ENCODE measurements at places on chromosomes 3 and 15. TPM values are rescaled to one million over a fixed set of nuclear protein-coding genes. Genes with fewer than 3 reads are reported as not detected.

DNA sequence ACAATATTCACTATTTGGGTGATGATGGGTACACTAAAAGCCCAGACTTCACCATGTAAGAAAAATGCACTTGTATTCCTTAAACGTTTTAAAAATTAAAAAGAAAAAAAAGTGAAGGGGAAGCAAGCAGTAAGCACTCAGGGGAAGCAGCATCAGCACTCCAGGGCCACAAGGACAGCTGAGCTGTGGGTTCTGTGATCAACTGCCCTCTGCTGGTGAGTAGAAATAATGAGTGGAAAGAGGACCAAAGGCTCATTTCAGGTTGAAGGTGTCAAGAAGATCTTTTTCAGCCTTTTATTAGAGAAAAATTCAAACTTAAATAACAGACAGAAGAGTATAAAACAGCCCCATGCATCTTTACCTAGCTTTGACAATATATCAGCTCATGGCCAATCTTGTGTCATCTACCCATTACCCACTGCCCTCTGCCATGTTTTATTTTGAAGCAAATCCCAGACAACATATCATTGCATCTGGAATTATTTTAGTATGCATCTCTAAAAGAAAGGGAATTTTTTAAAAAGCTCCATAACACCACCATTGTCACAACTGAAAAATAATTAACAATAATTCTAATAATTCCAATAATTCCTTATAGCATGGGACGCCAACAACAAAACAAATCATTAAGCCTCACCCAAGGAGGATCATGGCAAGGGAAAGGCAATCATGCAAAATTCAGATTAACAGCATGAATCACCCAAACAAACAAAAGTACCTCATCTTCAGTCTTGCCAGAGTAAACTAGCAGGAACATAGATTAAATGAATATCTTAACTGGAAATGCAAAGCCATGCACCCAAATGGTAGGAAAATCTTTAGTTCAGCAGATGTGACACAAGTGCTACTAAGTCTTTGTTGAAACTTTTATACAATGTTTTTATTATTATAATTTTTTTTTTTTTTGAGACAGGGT is 42.5 kb downstream of the TAMM41 start:
- peak; percentile 67 for DNase-seq

DNA sequence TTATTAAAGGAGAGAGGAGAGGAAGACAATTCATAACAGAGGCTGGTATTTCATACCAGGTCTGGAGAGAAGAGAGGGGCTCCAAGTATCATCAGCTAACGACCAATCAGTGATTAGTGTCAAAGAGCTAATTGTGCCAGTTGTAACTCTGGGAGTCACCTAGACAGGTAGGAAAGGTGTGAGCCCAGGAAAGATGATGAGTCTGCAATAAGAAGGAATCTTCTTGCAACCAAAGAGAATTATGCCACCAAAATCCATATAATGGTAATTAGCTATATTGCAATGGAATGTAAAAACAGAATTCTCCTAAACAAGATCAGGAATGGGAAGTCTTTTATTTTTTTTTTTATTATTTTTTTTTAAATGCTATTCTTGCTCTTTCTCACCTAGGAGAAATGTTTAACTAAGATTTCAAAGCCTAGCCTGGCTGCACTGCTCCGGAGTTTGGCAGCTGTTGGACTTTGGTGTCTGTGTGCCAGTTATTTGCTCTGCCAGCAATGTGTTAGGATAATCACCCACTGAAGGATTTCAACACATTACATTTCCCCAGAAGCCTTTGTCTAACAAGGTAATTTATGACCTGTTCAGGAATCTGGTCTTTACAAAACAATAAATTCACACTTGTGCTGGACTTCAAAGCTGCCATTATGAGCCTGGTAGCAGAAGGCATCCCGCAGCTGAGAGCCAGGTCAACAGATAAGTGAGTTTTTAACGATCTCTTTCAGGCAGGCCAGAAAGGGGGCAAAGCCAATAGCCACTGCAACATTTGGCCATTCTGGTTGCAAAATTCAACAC is 89.4 kb downstream of the FOXB1 start:
- DNase-seq, result no peak

DNA sequence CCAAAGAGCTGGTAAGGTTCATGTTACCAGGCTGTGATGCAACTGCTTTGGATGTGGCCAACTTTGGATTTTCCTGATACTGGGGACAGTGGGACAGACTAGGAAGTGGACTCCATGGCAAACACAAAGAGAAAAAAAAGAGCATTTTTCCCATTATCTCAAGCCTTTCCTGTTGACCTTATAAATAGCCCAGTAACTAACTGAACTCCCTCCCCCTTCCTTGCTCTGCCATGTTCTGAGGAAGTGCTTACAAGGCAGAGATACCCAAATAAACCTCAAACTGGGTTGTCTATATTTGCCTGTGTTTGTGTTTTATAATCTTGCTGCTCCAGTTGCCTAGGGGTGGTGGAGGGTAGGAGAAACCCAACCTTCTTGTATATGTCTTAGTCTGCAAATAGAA is 27.3 kb upstream of the SLC9A9 start:
- DNase-seq, result no peak

DNA sequence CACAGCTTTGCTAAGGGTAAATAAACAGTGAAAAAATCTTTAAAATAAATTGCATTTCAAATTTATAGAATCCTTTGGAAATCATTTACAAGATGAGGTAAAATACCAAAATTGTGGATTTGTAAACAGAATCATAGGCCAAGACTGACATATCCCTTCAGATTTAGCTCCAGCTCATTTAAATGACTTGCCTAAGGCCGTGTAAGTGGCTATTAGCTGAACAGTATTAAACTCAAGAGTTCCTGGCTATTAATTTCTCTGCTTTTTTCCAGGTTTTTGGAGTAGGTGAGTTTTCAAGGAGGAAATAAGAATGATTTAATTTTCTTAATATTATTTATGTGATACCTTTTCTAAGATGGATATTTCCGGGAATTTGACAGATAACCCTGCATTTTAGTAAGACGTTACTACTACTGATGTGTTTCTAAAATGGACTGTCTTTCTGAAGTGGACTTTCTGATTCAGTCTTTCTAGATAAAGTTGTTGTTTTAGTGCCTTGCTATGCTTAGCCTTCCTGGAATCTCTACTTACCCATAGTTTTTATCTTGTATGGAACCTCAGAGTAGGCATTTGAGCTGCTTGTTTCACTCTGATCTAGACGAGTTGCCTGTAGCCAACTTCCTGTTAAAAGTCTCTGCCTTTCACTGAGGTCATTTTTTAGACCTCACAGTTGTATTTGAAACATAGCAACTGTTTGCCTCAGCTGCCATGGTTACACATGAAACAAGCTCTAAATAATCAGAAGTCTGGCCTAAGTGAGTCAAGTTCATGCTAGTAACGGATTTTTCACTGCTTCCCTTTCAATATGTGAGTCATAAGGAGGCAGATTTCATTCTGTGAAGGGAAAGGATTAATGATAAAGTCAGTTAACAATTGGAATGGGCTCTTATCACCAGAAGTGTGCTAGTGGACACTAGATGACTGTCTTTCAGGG is 127.0 kb downstream of the KLHL25 start:
- peak; percentile 36 for DNase-seq

- DNase-seq, result no peak
Observed at GRCh38 chr3:151003029-151003767, 30.7 kb upstream of the CLRN1 start.

- DNase-seq, result no peak
Observed at GRCh38 chr3:123287051-123287961, 85.6 kb downstream of the SEC22A start.

DNA sequence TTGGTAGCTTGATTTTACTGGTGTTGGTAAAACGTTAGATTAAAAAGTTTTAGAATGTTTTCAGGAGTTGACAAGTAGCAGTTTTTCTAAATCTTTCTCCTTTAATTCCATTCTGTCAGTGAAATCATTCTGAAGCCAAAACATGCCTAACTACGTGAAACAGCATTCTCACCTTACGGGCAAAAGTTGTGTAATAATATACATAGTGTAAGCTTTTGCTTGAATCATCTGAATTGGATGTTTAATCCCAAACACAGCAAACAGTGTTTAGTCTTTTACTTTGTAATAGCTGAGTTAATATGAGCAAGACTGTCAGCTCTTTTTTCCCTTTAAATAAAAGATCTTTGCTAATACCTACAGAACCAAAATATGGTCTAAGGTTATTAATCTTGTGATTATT is 100.6 kb downstream of the CYP19A1 start:
- DNase-seq, result no peak

- DNase-seq, result no peak
Observed at GRCh38 chr3:127768346-127769008, 53.8 kb downstream of the MGLL start.

GRCh38 chr3:79039192-79039591 is 728.6 kb downstream of the ROBO1 start:
- no peak for DNase-seq

DNA sequence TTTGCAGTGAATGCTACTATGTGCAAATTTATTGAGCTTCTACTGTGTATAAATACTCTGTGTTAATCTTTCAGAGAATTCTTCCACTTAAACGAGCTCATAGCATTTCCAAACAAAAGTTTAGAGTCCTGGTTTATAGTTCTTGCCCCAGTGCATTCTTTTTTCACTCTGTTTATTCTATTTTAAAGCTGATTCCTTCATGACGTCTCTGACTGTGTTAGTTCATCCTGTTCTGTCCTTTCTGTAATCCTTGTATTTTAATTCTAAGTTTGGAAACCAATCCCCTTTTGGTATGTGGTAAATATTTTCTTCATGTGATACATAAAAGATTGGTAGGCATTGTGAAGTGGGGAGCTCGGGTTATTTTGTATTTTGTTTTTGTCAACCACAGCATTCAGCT is 18.7 kb downstream of the P2RY14 start:
- DNase-seq, result no peak

DNA sequence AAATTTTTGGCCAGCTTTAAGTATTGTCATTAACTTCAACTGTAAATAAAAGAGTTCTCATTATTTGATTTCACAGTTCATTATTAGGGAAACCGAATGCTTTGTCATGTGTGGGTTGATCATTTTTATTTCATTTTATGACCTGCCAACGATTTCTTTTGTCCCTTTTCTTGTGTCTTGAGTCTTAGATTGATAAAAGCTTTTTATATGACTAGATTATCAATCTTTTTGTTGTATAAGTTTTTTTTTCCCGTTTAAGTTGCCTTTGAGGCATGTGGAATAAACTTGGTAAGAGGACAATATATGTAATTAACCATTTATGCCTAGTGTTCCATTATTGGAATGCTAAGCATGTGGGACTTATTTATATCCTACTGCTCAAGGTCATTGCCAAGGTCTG is 62.8 kb downstream of the ATP2C1 start:
- no peak for DNase-seq

GRCh38 chr3:155088706-155089345 is 8.7 kb downstream of the MME start:
- DNase-seq, result no peak

GRCh38 chr3:140152851-140153639 is 218.1 kb downstream of the CLSTN2 start:
- peak; percentile 78 for DNase-seq

GRCh38 chr3:127456471-127457093 is 134.0 kb downstream of the TPRA1 start:
- DNase-seq, result no peak

GRCh38 chr3:172249039-172249438 is 199.2 kb downstream of the GHSR start:
- DNase-seq, result no peak

GRCh38 chr3:108006077-108006771 is 84.6 kb downstream of the CD47 start:
- DNase-seq, result peak; percentile 78

DNA sequence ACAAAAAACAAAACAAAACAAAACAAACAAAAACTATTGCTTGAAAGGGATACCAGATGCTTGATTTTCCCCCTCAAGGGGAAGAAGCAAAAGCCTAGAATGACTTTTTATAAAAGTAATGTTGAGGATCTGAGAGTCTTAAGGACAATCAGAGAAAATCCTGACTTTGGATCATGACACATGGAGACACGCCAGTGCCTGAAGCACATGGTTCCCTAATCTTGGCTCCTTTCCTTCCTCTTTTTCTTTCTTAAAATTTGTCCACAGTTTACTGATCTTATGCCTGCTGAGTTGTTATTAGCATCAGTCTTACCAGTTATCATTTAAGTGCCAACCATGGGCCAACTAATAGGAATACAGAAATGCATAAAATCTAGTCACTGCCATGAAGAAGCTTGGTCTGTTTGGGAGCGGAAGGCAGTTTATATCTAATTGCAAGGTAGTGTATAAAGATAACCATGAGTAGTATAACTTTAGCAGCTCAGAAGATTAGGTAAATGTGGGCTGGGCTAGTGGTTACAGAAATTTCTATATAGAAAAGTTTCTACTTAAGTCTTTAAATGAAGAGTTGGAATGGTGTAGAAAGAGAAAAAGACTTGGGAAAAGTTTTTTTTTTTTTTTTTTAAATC is 6.9 kb downstream of the GLCE start:
- DNase-seq, result no peak

- no peak for DNase-seq
Observed at GRCh38 chr3:126684218-126684751, 19.8 kb upstream of the CHCHD6 start.

- no peak for DNase-seq
Observed at GRCh38 chr3:50573566-50574443, 4.5 kb downstream of the HEMK1 start.

- DNase-seq, result no peak
Observed at GRCh38 chr3:196144383-196145105, 62.7 kb upstream of the TFRC start.

DNA sequence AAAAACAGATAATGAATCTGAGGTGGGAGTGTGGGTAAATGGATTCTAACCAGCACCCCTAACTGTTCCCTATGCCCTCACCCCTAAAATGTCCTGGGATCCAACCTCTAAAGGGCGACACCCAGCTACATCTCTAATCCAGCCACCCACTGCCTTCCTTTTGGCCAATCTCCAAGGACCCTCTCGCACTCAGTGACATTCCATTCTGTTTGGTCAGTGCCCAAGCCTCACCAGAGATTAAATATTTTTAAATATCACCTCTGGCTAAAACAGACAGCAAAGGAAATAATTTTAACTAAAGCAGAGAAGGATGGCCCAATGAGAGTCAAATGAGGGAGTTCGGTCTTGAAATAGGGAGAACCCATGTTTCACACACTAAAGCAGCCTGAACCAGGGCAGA is 19.9 kb upstream of the SCN10A start:
- no peak for DNase-seq

GRCh38 chr3:191648787-191649186 is 187.8 kb downstream of the PYDC2 start:
- no peak for DNase-seq

GRCh38 chr3:121998030-121998580 is 23.9 kb downstream of the ILDR1 start:
- no peak for DNase-seq

- no peak for DNase-seq
Observed at GRCh38 chr3:188834349-188834748, 337.4 kb upstream of the TPRG1 start.

CPN2 gene
- total RNA-seq, result not detected

AMT gene
- 17.4 TPM for total RNA-seq

LSG1 gene
- total RNA-seq, result 23.4 TPM

MASP1 gene
- 21.0 TPM for total RNA-seq

GPR149 gene
- not detected for total RNA-seq

UPK1B gene
- 1.5 TPM for total RNA-seq

PODXL2 gene
- total RNA-seq, result 2.1 TPM

NCEH1 gene
- total RNA-seq, result 25.4 TPM

MFGE8 gene
- 347 TPM for total RNA-seq

SORD gene
- 11.0 TPM for total RNA-seq

GRAMD1C gene
- 1.9 TPM for total RNA-seq

TMEM40 gene
- total RNA-seq, result 3.9 TPM

IGSF11 gene
- total RNA-seq, result 4.7 TPM
